ENCODE measurements at places on chromosomes 4 and X.

GRCh38 chrX:38881066-38881465 is 79.8 kb downstream of the MID1IP1 start:
- no peak for DNase-seq

DNA sequence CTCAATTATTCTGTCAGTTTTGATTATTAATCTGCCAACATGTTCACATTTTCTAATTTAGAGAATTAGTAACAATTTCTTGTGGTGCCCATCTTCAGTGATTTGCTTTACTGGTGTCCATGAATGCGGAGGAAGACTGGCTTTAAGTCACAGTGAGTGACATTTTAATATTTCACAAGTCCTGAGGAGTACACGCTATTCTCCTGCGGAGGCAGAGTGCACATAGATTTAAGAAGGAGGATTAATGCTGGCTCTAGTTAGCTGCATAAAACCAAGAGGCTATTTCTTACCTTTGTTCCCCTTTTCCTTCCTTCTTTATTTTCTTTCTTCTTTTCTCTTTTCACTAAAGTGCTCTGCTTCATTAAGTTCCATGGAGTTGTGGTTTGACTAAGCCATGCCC is 495.2 kb upstream of the IGFBP7 start:
- DNase-seq = no peak

GRCh38 chr4:180054291-180054690 is 2188.9 kb upstream of the TENM3 start:
- DNase-seq = no peak

- DNase-seq = peak; percentile 58
These were observed 4.8 kb upstream of the DUSP9 start for GRCh38 chrX:153642051-153642654.

DNA sequence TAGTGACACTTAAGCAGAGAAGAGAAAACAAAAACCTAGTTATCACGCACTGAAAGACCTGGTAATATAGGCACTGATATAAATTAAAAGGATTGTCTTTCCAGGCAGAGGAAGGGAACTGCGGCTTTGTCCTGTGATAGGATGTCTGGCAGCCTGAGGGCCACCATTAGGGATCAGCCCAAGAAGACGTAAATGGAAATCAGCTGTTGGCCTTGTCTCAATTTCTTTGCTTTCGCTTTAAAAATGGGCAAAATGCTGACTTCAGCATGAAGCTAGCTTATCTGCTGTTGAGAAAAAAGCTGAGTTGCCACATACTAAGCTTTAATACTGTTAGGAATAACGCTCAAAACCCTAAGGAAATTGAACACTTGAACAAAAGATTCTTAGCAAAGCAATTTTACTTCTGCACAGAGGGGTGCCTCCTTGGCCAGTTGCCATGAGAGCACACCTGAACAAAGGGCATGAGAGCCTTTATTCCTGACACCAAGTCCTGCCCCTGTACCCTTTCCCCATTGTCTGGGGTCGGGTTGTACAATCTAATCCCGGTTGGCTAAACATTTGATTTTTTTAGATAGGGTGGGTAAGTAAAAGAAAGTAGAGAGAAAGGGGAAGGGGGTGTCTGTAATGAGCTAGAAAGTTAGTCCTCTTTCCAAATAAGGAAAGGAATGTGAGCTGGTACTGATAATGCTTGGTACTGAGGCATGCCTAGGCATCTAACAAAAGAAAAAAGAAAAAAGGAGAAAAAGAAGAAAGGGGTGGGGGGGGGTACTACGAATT is 85.1 kb upstream of the UCP1 start:
- no peak for DNase-seq

- DNase-seq = no peak
These were observed 53.4 kb upstream of the PSAPL1 start for GRCh38 chr4:7487998-7488671.

GRCh38 chr4:158067646-158068045 is 105.2 kb downstream of the GASK1B start:
- DNase-seq = no peak

- no peak for DNase-seq
These were observed 167.9 kb upstream of the PGRMC2 start for GRCh38 chr4:128455480-128455879.

- DNase-seq = no peak
These were observed 195.9 kb downstream of the KDR start for GRCh38 chr4:54929459-54929858.

GRCh38 chrX:72001471-72001870 is 90.8 kb downstream of the NHSL2 start:
- DNase-seq = no peak

DNA sequence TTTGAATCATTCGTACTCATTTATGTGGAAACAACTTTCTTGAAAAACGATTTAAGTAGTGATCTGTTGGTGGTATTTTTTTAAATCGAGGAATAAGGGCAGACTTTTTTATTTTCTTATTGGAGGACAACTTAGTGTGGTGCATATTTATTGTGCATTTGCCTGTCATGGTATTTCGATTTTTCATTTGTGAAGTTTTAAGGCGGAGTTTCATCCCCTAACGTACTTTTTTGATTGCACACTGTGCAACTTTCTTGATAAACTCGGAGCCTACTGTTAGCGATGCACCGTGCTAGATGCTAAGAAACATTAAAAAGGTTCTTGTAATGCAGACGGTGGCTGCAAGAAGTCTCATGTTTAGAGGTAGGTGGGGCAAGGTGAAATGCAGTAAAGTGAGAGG is 1.4 kb downstream of the ZFX start:
- DNase-seq = no peak
